NCI-H510A (cell line): ENCODE measurements at places on chromosomes 11 and 22.

DNA sequence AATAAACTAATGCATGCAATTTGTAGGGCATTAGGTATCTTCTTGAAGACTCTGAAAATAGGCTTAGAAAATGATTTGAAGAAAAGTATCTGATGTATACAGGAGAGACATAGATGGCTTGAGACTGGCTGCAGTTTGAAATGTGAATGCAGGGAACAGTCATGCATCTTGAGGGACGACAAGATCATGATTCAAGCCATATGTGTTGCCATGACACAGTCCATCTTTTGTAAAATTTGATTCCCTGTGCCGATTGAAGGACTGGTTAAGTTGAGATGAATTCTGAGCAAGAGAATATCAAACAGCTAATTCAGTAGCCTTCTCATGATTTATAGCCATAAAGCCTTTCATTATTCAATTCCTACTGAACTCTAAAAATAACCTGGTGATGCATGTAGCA is 231.6 kb downstream of the CASP12 start:
- no peak for DNase-seq

GRCh38 chr22:35638410-35638809 is 9.8 kb upstream of the APOL6 start:
- no peak for DNase-seq

DNA sequence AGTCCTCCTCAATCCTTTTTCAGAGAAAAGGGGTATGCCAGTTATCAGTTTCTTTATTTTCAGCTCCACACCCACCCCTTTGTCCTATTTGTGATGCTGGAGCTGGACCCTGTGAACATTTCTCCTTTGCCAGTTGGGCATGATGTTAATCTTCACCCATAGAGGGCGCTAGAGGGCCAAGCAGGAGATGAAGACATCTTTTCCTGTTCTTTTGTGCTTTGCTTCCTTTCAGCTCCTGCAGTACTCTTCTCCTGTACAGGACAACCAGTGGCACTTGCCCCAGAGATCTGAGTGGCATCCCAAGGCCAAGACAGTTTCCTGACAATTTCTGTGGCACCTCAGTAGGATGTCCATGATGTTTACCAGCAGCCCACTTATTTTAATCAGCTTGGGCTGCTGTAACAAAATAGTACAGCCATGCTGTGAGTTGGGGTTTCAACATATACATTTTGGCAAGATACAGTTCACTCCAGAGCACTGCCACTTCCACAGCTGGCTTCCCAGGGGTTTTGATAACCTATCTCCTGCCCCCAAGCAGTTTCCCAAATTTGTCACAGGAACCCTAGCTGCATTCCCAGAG is 4.6 kb downstream of the SAA2 start:
- no peak for DNase-seq

DNA sequence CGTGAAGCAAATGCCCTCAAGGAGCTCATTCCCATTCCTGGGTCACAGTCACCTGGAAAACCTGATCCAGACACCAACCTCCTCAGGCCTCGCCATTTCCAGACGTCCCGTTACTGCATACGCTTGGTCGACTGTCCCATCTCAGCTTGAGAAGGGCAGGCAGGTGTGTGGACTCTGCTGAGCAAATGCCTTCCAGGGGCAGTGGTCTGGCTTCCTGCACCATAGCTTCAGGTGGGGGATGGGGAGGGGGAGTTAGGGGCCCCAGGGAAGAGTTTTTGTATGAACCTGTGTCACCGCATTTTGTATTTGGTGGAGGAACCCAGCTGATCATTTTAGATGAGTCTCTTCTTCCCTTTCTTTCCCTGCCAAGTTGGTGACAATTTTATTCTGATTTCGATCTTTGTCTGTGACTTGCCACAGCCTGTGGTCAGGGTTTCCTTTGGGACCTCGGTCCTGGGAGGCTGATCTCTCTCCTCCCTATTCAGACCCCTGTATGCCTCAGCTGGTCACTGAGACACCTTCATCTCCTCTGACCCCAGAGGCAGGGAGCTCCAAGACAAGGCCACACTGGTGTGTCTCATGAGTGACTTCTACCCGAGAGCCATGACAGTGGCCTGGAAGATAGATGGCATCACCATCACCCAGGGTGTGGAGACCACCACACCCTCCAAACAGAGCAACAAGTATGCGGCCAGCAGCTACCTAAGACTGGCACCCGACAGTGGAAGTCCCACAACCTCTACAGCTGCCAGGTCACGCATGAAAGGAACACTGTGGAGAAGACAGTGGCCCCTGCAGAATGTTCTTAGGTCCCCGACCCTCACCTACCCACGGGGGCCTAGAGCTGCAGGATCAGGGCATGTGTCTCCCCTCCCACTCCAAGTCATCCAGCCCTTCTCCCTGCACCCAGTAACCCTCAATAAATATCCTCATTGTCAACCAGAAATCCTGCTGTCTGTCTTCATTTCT is 22.9 kb downstream of the IGLL5 start:
- DNase-seq, result no peak

- no peak for DNase-seq
Measured at GRCh38 chr22:47335958-47336357, 573.5 kb downstream of the TBC1D22A start.
